ENCODE measurements at places on chromosomes 7 and 10.

DNA sequence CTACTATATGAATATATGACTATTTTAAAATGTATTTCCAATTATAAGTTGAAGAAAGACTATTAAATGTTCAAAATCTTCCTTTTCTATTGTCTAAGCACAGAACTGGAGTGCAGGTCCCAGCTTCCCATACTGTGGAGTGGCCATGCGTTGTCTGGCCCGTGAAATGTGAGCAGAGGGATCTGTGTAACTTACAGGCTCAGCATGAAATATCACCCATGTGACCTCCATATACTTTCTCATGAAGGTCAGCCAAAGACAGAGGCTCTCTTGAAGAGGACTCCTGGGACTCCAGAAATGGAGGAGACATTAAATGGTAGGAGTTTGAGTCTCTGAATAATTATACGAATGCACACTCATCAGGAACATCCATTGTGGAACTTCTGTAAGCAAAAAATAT, 92.4 kb upstream of the CAV2 start:
- DNase-seq = no peak

- no peak for DNase-seq
Measured at GRCh38 chr7:34756691-34757090, 98.7 kb downstream of the NPSR1 start.

DNA sequence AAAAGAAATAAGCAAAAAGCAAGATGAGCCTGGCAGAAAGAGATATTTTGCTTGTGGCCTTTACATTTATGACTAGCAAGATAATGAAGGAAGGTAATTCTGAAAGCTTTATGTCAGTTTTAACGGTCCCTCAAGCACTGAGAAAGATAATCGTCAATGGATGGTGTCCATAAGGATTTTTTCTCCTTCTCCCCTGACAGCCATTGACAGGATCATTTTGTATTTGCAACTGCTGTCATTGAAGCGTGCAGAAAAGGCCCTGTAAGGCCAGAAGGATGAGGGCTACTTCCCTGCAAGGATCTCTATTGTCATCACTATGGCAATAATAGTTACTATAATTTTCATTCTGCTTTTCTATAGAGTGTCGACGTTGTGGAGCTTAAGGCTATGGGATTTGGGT, 994 bp upstream of the LRGUK start:
- no peak for DNase-seq

DNA sequence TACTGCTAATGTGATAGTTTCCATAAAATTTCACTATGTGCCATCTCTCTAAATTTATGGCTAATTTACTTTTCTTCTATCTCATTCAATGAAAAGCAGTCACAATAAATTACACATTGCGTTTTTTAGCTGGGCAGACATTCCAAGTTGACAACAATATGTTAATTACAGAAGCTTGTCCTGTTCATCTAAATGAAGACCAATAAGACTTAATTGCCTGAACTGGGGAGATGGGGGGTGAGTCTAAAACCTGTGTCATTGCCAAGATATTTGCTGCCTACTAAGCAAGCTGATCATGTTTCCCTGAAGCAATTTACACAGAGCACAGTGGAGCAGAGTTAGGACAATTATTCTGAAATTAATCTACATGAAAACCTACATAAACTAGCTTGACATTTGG, 89.3 kb upstream of the ADRB1 start:
- DNase-seq = no peak

DNA sequence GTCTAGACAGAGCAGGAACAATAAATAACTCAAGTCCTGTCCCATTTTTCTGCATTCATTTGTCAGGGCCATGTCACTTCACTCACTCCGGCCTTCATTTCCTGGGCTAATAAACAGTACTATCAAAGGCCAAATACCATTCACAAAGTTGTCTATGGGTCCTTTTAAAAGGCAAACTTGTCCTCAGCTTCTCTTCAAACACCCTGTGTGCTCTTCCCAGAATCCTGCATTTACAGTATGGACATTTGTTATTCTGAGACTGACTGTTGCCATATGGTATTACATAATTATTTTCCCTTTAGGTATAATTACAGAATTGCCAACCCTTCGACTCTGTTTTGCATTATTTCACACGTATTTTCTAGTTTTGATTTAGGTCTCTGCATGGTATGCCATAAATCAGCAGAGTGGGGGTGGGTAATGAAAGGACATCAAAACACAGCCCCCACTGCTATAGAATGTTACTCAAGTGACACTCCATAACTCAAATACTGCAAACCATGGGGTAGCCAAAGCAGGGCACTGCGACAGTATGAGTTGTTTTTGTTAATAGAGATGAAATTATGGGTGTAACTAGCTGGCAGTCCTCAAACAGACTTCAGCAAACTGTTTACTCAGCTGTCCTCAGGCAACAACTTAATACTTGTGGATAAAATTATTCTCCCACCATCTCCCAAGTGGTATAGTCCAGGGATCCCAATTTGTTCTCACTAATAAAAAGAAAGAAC, 183.7 kb downstream of the TRIL start:
- DNase-seq = no peak

Data from activated naive CD4-positive, alpha-beta T cell treated with Interleukin-2 at 50 U/mL for 16 hours (primary cell).